Activated T-helper 1 cell treated with anti-CD3 and anti-CD28 coated beads, Interleukin-12 subunit alpha, Interleukin-12 subunit beta, Interleukin-2, Interleukin-4 antibody, amounts not matched to agents 30 ng/mL and 10 ng/mL and 1 ng/mL, durations not matched to agents 14 hours and 24 hours and 36 hours (primary cell): ENCODE measurements at places on chromosomes 13 and 19.

DNA sequence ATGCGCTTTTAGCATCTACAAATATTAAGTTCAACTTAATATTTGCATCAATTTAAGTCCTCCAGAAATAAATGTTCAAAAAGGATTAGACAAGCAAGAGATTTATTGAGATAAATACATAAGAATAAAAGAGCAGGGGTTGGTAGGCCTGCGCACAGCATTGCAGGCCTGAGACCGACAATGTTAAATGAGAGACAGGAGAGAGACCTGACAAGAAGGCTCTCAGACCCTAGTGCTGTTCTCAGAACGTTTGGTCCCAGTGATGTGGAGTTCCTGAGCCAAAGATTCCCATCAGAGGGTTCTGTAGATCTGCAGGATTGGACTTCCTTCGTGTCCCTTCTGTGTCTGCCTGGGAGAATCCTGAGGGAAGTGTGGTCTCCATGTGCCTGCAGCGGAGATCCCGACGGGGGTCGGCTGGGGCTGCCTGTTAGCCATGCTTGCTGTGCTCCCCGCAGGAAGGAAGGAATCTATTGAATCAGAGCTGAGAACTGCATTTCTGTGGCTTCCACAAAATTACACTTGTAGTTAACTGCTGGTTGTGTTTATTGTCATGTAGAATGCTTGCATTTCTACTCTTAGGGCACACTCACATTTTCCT, 369.9 kb upstream of the SLC10A2 start:
- DNase-seq: no peak

DNA sequence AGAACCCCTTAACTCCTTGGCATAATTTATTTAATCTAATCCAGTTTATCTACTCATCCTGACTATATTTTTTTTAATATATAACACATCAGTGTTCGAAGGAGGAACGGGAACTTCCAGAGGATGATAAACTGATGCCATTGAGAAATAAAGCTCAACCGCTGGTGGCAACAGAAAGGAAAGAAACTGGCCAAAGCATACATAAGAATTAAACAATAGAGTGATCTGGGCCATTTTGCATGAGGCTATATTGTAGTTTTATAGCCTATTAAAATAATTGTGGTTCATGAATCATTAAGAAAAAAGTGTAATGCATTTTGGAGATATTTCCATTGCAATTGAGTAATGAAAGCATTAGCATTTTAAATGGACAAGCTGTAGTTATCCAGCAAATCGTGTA, 94.2 kb downstream of the FRY start:
- DNase-seq: no peak

GRCh38 chr13:67100730-67101129, 129.4 kb downstream of the PCDH9 start:
- no peak for DNase-seq

DNA sequence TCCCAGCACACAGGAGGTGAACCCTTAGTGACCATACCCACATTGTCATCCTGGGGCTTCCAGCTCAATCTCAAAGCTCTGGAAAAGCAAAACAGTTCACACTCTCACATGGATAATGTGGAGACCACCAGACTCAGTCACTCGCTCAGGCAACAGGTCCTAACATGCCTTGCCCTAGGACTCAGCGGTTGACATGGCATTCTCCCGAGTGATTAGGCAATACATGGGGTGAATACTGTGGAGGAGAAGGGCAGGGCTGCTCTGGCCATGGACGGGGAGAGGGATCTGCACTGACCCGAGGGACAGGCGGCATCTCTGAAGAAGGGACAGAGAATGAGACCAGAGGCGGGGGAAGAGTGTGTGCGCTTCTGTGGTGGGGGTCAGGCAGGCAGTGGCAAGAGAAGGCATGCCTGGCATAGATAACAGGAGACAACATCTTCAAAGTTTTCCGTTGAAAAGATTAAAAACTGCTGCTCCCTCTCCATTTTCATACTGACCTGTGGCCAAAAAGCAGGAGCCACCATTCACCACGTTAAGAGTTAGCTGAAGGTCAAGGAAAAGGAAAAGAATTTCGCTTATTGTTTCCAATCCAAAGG, 44.5 kb upstream of the EPHX3 start:
- DNase-seq: no peak
